ENCODE measurements at places on chromosomes 7 and 10.

- no peak for DNase-seq
Measured at GRCh38 chr7:42100156-42100508, 136.9 kb downstream of the GLI3 start.

DNA sequence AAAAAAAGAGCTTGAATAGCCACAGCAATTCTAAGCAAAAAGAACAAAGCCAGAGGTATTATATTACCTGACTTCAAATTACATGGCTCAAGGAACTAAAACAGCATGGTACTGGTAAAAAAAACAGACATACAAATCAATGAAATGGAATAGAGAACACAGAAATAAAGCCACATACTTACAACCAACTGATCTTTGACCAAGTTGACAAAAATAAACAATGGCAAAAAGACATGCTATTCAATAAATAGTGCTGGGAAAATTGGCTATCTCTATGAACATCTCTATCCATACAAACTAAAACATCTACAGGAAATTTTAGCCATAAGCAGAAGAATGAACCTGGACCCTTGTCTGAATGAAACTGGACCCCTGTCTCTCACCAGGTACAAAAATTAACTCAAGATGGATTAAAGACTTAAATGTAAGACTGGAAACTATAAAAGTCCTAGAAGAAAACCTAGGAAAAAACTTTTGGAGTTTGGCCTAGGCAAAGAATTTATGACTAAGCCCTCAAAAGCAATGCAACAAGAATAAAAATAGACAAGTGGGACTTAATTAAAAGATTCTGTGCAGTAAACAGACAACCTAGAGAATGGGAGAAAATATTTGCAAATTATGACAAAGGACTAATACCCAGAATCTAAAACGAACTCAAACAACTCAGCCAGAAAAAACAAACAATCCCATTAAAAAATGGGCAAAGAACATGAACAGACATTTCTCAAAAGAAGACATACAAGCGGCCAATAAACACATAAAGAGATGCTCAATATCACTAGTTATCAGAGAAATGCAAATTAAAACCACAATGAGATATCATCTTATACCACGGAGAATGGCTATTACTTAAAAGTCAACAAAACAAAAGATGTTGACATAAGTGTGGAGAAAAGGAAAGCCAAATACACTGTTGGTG is 72.8 kb upstream of the DDC start:
- DNase-seq = no peak

- no peak for DNase-seq
Measured at GRCh38 chr10:58352956-58353610, 18.3 kb downstream of the UBE2D1 start.

GRCh38 chr7:8386926-8387550 is 46.4 kb upstream of the NXPH1 start:
- DNase-seq = no peak

- no peak for DNase-seq
Measured at GRCh38 chr10:74114041-74114448, 36.6 kb downstream of the AP3M1 start.

DNA sequence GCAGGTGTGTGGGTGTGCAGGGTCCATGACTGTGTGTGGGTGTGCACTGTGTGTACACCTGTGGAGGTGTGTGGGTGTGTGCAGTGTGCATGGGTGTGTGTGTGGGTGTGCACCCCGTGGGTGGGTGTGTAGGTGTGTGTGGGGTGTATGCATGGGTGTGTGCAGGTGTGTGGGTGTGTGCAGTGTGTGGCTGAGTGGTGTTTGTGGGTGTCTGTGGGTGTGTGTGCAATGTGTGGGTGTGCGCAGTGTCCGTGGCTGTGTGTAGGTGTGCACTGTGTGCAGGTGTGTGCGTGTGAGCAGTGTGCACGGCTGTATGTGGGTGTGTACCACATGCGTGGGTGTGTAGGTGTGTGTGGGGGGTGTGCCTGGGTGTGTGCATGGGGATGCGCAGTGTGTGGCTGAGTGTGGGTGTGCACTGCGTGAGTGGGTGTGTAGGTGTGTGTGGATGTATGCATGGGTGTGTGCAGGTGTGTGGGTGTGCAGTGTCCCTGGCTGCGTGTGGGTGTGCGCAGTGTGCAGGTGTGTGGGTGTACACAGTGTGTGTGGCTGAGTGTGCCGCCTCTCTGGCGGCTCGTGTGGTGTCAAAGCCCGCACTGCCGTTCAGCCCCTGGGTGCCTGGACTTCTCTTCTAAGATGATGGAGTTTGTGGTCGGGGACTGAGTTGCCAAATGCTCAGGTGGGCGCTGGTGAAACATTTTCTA is 208.3 kb downstream of the DNAJB6 start:
- no peak for DNase-seq

GRCh38 chr10:77101341-77101740 is 536.3 kb downstream of the KCNMA1 start:
- DNase-seq = no peak

DNA sequence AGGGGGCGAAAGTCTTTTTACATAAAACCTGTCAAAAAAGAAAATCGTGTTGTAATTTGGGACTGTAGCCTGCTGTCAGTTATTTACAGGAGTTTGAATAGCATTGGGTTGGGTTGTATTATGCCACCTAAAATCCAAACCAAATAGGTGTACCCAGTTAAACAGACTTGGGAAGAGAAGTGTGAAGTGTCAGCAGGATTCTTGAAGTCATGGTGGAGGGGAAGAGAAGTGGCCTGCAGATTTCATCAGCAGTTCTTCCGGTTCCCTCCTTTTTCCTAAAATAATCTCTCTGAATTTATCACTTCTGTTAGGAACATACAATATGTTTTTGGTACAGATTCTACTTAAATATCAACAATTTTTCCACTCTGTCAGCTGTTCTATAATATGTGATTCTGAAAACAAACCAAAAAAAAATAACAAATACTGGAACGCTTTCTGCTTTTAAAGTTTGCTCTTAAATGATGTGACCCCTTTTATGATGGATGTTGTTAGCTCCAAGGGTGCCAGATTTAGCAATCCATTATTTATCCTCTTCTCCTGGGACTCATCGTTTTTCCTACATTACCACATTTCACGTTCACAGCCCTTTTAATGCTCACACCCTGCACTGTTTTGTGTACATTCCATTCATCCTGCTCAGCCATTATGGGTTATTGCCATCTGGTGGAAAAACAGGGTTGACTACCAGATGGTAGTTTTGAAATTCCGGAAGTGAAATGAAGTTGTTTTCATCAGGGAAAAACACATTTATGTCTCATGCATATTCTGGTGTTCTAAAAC is 18.7 kb upstream of the ARHGAP12 start:
- DNase-seq = no peak

DNA sequence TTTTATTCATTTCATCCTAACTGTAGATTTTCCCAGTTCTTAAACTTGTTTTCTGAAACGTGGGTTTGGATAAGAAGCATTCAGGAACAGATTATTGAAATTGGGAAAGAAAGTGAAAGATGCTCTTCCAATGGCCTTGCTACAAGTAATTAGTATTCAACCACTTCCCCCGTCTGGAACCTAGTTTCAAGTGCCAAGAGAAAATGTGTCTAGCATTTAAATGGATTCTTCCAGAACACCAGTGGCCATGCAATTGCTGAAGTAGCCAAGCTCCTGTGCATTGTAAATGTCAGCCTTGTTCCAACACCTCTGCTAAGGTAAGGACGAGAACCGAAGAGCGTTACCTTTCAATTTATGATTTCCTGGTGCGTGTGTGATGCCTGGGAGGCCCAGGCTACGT is 68.2 kb downstream of the PFKFB3 start:
- no peak for DNase-seq

DNA sequence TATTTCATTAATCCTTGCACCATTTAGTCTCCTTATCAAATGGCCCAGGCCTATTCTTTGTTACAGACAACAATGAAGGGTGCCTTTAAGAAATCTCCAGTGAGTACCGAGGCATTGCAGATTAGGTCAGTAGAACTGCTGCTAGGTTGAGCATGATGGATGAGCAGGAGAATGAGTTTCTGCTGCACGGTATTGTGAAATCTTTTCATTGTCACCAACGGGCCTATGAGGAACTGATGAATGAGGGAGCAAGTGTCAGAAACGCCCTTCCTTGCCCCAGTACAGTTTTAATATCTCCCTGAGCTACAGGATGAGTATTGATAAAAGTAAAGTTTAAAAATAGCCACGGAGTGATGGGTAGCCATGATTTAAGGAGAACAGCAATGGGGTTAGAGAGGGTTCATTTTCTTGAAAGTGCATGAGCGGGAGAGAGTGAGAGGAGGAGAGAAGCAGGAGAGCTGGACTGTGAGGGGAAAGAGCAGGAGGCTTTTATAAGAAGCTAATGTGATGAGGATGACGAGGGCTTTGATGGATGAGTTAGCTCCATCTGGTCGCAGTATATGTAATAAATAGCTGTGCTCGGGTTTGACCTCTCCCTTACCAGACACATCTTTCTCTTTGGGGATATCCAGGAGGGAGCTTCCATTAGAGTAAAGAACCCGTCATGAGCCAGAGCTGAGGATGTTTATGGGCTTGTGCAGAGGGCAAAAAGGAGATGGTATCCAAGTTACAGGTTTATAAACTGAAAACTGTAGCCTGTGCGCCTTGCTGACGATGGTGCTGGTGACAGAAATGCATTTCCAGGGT is 526.1 kb downstream of the LRMDA start:
- DNase-seq = no peak

Measured in NCI-H1105 (cell line).